ENCODE measurements at places on chromosomes 5 and 9.

- DNase-seq = no peak
Observed at GRCh38 chr5:126871441-126871840, 94.5 kb downstream of the LMNB1 start.

DNA sequence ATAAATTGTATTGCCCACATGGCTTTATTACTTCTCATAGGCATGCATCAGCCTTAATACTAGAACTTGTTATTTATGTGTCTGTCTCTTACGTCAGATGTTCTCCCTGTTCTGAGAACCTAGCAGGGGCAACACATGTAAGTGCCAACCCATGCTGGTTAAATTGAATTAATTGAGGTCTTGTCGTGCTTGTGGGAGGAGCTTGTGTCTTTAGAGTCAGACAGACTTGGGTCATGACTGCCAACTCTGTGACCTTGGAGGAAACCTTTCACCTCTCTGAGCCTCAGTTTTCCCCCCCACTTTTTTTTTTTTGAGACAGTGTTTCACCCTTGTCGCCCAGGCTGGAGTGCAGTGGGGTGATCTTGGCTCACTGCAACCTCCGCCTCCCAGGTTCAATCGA lies 2.2 kb upstream of the MEGF9 start:
- DNase-seq = no peak

DNA sequence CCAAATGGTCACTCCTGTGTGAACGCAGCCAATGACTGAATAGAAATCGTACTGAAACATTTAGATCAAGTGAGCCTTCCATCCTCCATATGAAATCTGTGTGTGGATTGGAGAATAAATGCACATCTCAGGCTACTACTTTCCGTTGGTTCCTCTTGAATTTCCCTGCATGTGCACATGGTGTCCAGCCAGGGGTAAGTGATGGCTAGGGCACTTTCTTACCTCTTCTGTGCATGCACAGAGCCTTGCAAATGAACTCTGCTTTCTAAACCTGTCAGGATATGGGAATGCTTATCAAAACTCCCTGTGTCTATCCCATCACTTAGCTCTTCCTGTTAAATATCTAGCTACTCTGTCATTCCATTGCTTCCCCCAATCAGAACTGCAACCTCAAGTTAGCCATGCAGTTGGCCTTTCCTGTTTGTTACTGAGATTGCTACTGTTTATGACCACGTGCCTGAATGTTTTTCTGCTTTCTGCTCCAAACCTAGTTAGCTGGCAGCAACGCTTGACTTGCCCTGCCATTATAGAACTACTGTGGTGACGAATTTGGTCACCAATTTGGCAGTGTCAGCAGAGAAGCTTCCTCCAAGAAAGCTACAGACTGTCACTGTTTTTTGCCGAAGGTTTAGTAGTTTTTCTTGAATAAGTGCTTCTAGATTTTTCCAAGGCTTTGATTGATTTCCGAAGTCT lies 661.6 kb downstream of the LRRC70 start:
- DNase-seq = no peak

GRCh38 chr5:139387611-139388197 lies 2.0 kb downstream of the MZB1 start:
- DNase-seq = no peak

DNA sequence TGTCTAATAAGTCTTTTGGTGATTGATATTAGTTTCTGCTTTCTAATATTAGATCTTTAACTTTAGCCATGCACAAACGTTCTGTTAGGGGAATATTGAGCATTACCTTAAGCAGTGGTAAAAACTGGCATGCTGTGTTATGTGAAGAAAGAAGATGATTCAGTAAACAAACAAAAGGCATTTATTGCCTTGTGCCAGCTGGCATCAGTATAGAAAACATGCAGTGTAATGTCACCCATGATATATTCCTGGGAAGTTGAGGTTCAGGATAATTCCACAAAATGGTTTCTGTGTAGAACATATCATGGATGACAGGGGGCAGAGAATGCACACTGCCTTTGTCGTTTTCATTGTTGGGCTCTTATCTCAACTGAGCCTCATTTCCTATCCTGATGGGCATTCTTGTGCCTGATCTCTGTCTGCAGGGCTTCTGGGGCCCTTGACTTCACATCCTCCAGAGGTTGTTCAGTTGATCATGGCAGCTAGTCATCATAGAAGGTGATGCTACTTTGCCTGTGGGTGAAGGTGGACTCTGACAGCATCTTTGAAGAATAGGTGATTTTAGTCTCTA lies 24.2 kb downstream of the LRRTM2 start:
- DNase-seq = no peak

GRCh38 chr5:60535198-60535597 lies 164.8 kb downstream of the DEPDC1B start:
- no peak for DNase-seq

DNA sequence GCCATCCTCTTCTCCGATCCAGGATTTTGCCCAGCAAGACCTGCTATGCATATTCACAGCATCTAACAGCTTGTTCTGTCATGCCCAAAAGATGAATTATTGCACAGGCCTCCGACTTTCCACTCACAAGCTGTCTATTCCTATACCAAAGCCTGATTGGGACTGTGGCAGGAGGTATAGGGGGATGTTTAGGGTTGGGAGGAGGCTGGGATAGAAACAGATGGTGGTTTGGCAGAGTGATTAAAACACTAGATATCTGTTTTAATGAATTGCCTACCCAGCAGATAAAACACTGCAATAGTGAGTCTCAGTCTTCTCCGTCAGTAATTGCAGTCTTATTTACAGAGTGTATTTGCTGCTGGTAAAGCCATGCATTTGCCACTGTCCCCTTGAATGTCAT lies 215.3 kb downstream of the TLR4 start:
- no peak for DNase-seq

GRCh38 chr5:45038366-45038987 lies 229.7 kb downstream of the MRPS30 start:
- DNase-seq = peak; percentile 8

- no peak for DNase-seq
Observed at GRCh38 chr9:130995086-130996011, 13.6 kb upstream of the LAMC3 start.

DNA sequence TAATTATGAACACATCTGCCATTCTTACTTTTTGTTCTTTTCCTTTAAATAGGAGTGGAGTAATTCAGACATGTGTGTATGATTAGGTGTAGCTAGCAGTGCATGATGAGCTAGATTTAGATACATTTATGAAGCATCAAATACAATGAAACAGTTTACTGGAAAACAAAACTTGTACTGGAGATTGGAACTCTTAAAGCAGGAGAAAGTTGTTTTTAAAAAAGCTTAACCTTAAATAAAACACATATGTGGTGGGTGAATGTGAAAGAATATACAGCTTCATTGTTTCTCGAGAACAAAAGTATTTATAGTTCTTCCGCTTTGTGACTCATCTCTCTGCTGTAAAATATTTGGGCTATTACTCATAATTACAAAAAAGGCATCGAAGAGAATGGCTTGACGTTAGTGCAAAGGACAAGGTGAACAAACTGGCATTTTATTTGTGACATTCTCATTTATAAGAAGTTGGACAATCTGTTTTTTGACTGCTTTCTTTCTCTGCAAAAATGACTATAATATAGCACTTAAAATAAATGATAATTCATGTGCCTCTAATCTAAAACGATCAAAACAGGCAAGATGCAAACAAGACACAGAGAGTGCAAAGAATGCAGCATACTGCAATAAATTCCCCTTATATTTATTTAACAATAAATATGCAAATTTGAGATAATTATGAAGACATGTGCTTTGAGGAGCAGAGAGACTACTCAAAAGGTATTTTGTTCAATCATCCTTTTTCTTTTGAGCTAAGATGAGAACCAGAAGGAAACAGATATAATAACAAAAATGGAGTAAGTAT lies 478.8 kb downstream of the CETN3 start:
- DNase-seq = peak; percentile 14

- no peak for DNase-seq
Observed at GRCh38 chr5:110916381-110917049, 155.0 kb upstream of the TSLP start.

DNA sequence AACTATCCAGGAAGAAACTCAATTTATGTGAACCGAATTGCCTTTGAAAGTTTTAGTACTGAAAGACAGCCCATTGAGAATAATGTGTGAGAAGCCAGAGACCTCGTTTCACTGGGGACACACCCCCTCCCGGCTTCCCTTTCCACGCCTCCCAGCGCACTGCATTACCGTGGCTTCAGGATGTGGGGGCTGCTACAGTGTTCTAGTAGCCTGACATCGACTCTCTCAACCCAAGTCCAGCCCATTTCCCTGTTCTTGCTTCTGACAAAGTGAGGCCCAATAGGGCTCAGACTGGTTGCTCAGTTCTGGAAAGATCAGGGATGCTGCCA lies 3.5 kb downstream of the PAX5 start:
- DNase-seq = no peak

Measured in urinary bladder (tissue), 4 donors.